ENCODE measurements at places on chromosomes 7 and 10. TPM values are rescaled to one million over a fixed set of nuclear protein-coding genes. Genes with fewer than 3 reads are reported as not detected.

DNA sequence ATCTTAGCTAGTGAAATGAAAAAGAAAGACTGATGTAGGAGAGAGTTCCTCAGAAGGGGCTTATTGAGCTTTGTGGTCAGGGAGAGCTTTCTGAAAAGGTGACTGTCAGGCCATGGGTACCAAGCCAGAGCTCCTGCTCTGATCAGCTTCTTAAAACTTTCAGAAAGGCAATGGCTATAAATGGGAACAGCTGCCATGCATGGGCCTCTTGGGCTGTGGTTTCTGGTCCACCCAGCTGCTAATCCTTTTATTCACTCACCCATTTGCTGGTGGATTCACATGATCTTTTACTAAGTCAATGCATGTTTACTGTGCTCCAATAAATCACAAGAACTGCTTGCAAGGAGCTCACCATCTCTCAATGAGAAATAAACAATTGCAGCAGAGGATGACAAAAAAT lies 60.1 kb upstream of the ZPBP start:
- DNase-seq: no peak

GRCh38 chr10:16735671-16736070 lies 81.6 kb downstream of the RSU1 start:
- no peak for DNase-seq

- DNase-seq: no peak
These were observed 145.7 kb downstream of the C10orf105 start for GRCh38 chr10:71573562-71574518.

DNA sequence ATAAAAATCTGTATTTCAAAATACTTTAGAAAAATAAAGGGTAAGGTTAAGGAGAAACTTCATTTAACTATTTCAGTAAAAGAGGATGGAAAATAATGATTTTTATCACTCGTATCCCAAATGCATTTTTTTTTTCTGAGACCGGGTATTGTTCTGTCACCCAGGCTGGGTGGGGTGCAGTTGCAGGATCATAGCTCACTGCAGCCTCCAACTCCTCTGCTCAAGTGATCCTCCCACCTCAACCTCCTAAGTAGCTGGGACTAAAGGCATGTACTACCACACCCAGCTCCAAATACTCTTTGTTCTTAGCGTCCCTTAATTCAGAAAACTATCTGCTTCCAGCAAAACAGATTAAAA lies 11.8 kb downstream of the KMT2C start:
- DNase-seq: no peak

GRCh38 chr7:151115121-151115835 lies 29.0 kb downstream of the AGAP3 start:
- no peak for DNase-seq

DNA sequence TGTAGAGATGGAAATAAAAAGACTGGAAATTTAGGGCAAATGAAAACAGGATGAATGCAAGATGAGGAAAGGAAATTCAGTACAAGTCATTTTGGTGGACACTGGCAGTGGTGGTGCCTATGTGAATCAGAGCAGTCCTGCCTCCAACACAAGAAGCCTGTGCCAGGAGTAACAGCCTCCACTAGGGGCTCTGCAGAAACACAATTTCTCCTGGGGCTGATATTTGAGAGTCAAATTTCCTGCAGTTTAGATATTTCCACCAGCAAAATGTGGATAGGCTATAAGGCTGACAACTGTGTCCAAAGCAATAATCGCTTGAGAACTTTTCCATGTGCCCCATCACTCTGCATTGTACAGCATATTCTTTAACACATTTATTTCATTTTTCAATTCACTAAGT lies 4.7 kb upstream of the PLXDC2 start:
- no peak for DNase-seq

GRCh38 chr10:95550073-95550672 lies 11.0 kb downstream of the SORBS1 start:
- no peak for DNase-seq

GRCh38 chr7:21364801-21365271 lies 63.0 kb upstream of the SP4 start:
- DNase-seq: no peak

DNA sequence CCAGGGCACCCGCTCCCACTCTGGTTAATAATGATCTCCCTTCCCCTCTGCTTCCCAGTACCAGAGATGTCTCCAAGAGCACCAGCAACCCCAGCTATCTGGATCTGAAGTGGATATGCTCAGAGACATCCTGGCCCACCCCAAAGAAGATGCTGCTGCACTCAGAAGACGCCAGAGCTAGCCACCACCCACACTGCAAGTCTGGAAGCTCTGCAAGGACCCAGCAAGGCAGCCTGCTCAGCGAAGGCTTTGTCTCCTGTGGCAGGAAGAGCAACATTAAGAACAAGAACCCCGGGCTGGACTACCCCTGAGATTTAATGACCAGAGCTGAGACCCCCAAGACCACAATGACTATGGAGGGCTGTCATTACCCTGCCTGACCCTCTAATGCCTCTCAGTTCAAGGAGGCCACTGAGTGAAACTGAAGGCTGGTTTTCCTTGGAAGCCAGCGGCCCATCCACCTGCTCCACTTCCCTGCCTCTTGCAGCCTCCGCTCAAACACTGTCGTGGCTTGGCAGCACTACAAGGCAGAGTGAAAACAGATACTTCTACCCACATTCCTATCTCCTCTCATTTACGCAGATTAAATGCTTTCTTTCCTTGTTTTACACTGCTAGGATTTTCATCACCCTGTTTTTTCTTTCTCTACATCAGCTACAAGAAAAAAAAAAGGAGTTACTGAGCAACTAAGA lies 202.2 kb downstream of the SNX10 start:
- no peak for DNase-seq

GRCh38 chr7:108408296-108408991 lies 47.8 kb downstream of the NRCAM start:
- DNase-seq: no peak

GRCh38 chr7:82455295-82455694 lies 11.7 kb upstream of the CACNA2D1 start:
- DNase-seq: no peak

- DNase-seq: no peak
These were observed 41.9 kb downstream of the RNLS start for GRCh38 chr10:88541116-88541626.

GRCh38 chr10:43981696-43982095 lies 333.0 kb upstream of the ZNF32 start:
- no peak for DNase-seq

- DNase-seq: no peak
These were observed 445 bp upstream of the ATRNL1 start for GRCh38 chr10:115092555-115093285.

- DNase-seq: no peak
These were observed at the start of gene UBTD1 for GRCh38 chr10:97498841-97499560. Gene UBTD1, plus strand, starts transcription at chr10:97498924. Its CDS starts 280 bp downstream, at chr10:97499204.

DNA sequence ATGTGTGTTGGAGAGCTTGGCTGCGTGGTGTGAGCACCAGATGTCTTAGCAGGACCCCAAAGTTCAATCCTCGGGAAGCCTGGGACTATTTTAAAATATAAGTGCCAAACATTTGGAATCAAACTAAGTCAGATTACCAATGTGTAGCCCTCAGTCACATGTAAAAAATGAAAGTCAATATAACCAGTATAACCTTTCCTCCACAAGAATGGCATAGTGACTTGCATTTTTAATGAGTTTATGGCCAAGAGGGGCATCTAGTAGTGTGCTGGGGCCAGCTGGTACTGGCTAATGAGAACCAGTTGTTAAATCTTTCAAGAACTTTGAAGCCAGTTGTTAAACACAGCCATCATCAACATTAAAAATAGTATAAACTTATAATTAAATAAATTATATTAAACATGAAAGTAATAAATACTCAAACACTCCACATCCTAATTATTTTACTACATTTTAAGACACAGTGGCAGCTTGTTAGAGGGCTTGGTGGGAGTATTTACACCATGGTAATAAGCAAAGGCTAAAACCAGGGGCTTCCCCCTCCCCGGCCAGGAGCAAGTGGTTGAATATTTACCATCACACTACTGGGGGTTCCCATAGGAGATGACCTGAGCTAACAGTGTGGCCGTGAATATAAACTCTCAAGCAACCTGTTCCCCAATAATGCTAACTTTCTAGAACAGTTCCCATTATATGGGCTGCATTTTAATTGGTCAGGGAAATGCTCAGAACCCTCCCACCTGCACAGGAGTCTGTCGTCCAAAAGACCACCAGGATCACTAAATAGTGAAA lies 7.9 kb upstream of the FAM170B start:
- DNase-seq: no peak

DNA sequence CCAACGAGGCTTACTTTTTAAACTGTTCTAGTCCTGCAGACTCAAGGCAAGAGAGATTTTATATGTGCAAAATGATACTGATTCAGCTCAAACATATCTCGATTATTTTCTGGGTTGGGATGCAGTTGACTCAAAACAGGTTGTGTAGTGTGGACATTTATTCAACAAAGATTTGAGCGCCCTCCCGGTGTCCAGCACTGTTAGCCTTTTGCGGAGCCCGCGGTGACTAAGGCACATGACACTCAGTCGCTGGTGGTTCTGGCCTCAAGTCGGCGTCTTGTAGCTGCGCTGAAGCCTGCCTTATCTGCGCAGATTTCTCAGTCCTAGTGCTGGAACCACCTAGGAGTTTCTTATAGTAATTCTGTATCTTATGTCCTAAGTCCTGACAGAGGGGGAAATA lies 938 bp upstream of the CADPS2 start:
- DNase-seq: peak; percentile 17

DNA sequence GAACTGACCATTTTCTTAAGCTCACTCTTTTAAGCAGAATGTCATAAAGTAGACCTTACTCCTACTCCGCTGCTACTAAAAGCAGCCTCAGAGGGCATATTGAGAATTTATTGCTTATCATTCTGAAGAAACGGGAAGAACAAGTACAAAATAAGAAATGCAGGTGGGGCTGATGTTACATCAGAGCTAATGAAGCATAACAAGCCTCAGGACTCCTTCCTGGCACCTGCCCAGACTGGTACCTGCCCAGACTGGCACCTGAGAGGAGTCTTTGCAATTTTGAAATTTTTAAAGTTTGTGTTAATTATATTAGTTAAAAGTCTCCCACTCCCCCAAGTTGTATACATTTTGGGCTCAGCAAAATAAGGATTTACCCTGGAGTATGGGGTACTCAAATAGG lies 162.4 kb downstream of the SEMA3E start:
- no peak for DNase-seq

GRCh38 chr7:47428052-47428767 lies 153.7 kb downstream of the TNS3 start:
- no peak for DNase-seq

- no peak for DNase-seq
These were observed 25.6 kb upstream of the ZC3HAV1L start for GRCh38 chr7:139061416-139061815.

DNA sequence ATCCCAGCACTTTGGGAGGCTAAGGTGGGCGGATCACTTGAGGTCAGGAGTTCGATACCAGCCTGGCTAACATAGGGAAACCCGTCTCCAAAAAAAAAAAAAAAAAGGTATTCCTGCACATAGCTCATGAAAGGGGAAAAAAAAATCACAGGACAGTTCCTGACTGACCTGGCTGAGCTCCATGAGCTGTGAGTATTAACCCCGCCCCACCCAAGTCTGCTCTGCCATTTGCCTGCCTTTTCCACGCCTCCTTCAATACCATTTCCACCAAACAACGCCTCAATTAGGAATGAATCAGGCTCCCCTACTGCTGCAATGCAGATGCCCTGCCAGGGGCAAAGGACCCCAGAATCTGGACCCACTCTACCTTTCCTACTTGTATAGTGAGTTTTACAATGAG lies 55.0 kb downstream of the PDIA4 start:
- DNase-seq: no peak

DNA sequence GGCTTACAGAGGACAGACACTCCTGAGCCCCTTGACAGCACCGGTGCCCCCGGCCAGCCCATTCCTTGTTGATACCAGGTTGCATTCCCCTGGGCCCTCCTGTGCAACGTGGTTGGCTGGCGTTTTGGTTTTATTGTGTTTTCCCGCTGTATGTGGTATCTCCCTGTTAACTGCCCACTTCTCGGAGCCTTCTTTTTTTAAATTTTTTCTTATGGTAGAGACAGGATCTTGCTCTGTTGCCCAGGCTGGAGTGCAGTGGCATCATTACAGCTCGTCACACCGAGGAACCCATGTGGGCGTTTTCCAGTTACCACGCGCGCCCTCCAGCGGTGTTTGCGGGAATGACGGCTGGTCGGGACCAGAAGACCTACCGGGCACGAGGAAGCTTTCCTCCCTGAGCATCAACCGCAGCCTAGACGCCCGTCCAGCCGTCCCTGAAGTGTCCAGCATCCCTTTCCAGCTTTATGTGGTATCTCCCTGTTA lies 16.9 kb upstream of the ZFAND2A start:
- no peak for DNase-seq

GRCh38 chr10:99994801-99995200 lies 14.9 kb downstream of the DNMBP start:
- no peak for DNase-seq

DNA sequence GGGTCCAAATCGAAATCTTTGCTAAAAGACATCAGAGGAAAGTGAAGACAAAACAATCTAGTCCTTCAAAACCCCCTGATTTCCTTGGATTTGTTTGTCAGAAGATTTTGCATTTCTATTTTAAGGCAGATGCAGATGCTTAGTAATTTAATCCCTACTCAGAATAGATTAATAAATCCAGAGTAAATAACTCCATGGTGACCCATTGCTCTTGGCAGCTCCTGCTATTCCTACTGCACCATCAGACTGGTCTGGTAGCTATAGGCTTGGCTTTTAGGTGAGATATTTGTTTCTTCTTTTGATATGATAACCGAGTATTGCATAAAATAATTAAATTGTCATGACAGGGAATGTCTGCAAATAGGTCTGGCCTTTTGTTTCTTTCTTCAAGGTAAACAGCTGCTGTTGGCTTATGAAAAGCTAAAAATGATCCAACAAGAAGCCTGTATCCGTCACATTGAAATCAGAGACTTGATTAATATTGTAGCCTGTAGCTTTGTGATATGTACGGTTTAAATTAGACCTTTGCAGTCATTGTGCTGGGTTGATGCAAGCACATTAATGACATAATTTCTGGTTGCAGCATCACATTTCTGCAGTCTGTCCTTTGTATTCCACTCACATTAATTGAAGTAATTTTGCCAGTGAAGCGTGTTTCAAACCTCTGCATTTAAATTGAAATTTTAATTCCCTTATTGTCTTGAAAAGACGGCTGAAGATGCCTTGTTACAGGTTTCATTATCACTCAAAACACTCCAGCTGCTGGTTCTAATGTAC lies 40.7 kb downstream of the EXOC4 start:
- DNase-seq: no peak

DNA sequence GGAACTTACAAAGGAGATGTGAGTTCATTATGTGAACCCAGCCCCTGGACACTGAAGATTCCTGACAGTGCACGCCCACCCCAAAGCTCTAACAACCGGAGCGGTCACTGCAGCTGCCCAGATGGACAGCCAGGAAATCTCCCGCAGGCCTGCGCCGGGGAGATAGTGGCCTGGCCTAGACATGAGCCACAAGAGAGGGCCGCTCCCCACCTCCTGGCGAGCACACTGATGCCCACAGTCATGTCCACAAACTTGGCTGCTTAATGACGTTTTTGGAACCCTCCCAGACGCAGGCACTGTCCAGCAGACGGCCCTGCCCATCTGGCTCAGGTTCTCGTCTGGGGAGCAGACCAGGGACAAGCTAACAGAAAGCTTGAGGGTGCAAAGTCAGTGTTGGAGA lies 34.2 kb downstream of the TCERG1L start:
- DNase-seq: no peak

The SORBS1 gene
- total RNA-seq: 331 TPM

The FIS1 gene
- total RNA-seq: 354 TPM

The ABCA13 gene
- total RNA-seq: 0.03 TPM

The CDK14 gene
- total RNA-seq: 6.5 TPM

The MRC1 gene
- total RNA-seq: 5.3 TPM

The MPLKIP gene
- total RNA-seq: 21.0 TPM

The ZNF22 gene
- 12.3 TPM for total RNA-seq

The FAM24B gene
- not detected for total RNA-seq

The INHBA gene
- total RNA-seq: 0.05 TPM

The SYT15 gene
- total RNA-seq: 1.0 TPM

The MLXIPL gene
- 107 TPM for total RNA-seq

Measured in gastrocnemius medialis (tissue), 4 donors.